Body of pancreas (tissue), 4 donors: ENCODE measurements at places on chromosomes 11 and 22. TPM values are rescaled to one million over a fixed set of nuclear protein-coding genes. Genes with fewer than 3 reads are reported as not detected.

Gene UPK3A
- total RNA-seq, result not detected

Gene CD3E
- total RNA-seq, result 0.99 TPM

Gene FADD
- 14.2 TPM for total RNA-seq

GRCh38 chr22:37926771-37927636 is 20.9 kb downstream of the MICALL1 start:
- no peaks in the 10 kb centered on the region for H3K36me3 ChIP-seq
- peaks cover 74% of the 10 kb centered on the region for H3K4me1 ChIP-seq
- H3K4me3 ChIP-seq, result no peak overlapping the region
- DNase-seq, result no peak

DNA sequence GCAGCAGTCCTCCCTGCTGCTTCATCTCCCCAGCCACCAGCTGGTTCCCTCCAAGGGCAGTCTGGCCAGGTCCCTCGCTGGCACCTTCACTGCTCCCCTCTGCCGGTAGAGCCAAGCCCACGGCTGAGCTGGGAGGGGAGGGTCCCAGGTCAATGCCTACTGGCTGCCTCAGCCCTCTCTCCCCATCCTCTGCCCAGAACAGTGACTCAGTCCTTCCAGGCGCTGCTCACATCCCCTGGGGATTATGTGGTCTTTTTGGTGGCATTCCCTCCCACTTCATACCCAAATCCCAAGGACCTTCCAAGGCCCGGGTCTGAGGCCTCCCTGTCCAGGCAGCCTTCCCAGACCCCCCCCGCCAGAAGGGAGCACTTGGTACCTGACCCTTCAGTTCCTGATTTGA is 44.9 kb downstream of the WNT7B start:
- no peak for DNase-seq
- no peaks in the 10 kb centered on the region for H3K27me3 ChIP-seq
- no peaks in the 10 kb centered on the region for H3K36me3 ChIP-seq
- H3K4me3 ChIP-seq, result no peak overlapping the region
- H3K27ac ChIP-seq, result no peak overlapping the region
- peaks cover 11% of the 10 kb centered on the region for H3K4me1 ChIP-seq

DNA sequence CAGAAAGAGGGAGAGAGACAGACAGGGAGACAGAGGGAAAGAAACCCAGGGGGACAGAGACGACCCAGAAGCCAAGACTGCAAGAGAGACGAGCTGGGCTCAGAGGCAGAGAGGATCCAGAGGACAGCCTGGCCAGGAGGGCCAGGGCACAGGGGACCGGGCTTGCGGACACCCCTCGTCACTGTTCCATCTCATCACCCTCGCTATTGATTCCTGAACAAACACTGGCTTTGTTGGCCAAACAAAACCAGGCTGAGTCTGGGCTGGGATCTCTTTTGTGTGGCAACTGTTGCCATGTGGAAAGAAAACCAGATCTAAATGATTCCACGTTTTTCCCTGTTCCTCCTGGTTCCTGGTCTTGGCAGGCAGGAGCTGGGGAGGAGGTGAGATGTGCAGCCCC is 339.4 kb downstream of the MN1 start:
- no peak for DNase-seq
- H3K27me3 ChIP-seq, result no peaks in the 10 kb centered on the region
- no peak overlapping the region for H3K4me3 ChIP-seq
- H3K36me3 ChIP-seq, result no peaks in the 10 kb centered on the region

GRCh38 chr11:127625402-127625801 is 624.8 kb upstream of the KIRREL3 start:
- peaks cover 5% of the 10 kb centered on the region for H3K4me1 ChIP-seq
- no peak for DNase-seq
- no peak overlapping the region for H3K27ac ChIP-seq
- H3K27me3 ChIP-seq, result no peaks in the 10 kb centered on the region
- no peak overlapping the region for H3K4me3 ChIP-seq
